CD4-positive, alpha-beta memory T cell (primary cell): ENCODE measurements at places on chromosomes 11 and 22. TPM values are rescaled to one million over a fixed set of nuclear protein-coding genes. Genes with fewer than 3 reads are reported as not detected.

HTR3B gene
- not detected for total RNA-seq

PIWIL4 gene
- total RNA-seq: 1.3 TPM

TRIM6 gene
- total RNA-seq: not detected

LRRN4CL gene
- total RNA-seq: 0.11 TPM

TEX54 gene
- not detected for total RNA-seq

BCO2 gene
- 3.4 TPM for total RNA-seq

DNA sequence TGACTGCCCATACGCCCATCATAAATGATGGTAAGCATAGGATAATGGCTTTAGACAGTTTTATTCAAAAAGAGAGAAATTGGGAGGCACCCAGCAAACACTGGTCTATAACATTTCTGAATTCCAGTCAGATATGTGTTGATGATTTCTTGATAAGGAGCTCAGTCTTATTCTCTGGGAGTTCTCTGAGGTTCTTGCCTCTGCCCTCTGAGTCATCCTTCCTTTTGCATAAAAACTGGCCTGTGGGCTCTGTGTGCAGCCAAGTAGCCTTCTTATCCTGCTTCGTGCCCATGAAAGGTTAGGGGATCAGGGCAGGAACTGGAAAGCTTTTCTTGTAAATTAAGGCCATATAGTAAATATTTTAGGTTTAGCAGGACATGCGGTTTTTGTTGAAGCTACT is 48.9 kb downstream of the FAR1 start:
- no peak for DNase-seq
- no peak overlapping the region for H3K4me3 ChIP-seq
- no peaks in the 10 kb centered on the region for H3K4me1 ChIP-seq
- H3K27me3 ChIP-seq: no peaks in the 10 kb centered on the region
